ENCODE measurements at places on chromosomes 12 and 14. TPM values are rescaled to one million over a fixed set of nuclear protein-coding genes. Genes with fewer than 3 reads are reported as not detected.

WNT1 gene
- not detected for polyA plus RNA-seq

DNA sequence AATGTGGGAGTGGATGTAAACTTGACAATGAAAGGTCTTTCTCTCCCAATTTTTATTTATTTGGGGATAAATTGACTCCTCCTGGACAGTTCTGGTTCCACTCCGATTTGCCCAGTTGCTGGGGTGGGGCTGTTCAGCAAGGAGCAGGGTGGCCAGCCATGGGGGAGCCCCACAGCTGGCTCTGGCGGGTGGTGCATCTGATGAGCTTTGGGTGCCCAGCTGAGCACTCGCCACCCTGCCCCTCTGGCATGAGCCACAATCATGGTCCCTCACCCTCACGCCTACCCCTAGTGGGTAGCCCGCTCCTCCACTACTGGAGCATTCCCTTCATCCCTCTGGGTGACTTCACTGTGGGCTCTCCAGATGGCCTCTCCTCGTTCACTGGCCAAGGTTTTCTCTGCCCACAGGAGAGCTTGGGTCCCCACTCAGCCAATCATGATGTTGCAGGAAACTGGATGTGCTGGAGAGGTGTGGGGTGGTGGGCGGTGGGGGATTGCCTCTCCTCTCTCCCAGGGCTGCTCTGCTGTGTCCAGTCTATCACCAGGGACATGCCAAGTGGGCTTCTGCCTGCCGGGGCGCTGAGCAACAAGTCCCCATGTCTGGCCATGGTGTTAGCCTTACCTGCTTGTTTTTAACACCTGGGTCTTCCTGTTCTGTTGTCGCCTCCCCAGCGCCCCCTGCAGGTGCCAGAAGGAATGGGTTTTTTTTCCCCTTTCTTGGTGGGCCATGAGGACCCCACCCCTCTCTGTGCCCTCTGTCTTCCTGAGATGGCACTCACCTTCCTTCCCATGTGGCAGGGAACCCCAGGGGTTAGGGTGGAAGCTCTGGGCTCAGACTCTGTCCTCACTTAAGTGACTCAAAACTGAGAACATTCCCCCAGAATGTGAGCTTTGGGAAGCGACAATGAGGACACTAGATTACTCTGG, 3.4 kb downstream of the CYP46A1 start:
- DNase-seq: no peak

DNA sequence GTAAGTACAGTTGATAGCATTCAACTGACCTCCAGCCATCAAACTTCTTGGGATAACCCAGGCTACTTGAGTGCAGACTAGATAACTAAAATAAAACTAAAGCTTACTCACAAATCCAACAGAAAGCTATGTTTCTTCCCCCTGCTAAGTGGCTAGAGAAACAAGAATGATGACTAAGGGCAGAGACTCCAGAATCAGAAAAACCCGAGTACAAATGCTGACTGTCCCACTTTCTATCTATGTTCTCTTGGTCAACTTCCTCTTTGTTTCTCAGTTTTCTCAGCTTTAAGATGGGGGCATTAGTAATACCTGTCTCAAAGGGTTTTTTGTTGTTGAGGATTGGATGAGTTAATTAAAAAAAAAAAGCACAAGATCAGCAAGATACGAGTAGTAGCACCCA, 6.1 kb upstream of the NUAK1 start:
- DNase-seq: no peak

MARK3 gene
- polyA plus RNA-seq: 106 TPM

OASL gene
- 0.12 TPM for polyA plus RNA-seq

AKAP6 gene
- polyA plus RNA-seq: 1.9 TPM

GRCh38 chr14:29111554-29111953, 345.0 kb downstream of the FOXG1 start:
- no peak for DNase-seq

GRCh38 chr12:62221107-62221506, 39.1 kb upstream of the USP15 start:
- no peak for DNase-seq

DNA sequence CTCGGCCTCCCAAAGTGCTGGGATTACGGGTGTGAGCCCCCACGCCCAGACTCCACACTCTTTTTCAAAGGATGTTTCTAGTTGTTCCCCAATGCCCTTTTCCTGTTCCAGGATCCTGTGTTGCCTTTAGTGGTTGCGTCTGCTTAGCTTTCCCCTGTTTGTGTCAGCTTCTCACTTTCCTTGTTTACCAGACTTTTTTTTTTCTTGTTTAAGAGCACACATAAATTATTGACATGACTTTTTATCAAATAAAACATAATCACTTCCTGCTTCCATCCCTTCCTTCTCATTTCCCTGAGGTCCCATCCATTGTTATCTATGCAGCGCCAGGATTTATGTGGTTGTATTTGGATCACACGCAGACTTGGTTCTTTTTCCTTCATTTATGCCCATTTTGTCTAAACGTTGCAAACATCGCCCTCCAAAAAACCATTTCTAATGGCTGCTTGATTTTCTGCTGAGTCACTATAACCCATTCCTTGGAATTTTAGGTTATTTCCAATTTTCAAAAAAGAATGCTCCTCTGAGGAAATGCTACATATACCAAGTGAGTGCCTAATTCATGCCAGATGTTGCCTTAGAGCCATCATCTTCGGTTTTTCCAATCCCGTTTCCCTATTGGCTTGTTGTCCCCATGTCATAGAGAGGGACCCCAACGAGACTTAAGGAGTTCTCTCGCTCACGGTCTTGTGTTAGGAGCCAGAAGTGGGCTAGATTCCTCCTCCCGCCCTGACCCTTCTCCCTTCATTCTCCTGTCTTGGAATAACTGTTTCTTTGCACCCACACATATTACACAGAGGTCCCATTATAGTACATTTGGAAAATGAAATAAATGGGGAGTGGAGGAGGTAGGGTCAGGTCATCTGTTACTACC, 13.5 kb upstream of the CYP46A1 start:
- no peak for DNase-seq

DNA sequence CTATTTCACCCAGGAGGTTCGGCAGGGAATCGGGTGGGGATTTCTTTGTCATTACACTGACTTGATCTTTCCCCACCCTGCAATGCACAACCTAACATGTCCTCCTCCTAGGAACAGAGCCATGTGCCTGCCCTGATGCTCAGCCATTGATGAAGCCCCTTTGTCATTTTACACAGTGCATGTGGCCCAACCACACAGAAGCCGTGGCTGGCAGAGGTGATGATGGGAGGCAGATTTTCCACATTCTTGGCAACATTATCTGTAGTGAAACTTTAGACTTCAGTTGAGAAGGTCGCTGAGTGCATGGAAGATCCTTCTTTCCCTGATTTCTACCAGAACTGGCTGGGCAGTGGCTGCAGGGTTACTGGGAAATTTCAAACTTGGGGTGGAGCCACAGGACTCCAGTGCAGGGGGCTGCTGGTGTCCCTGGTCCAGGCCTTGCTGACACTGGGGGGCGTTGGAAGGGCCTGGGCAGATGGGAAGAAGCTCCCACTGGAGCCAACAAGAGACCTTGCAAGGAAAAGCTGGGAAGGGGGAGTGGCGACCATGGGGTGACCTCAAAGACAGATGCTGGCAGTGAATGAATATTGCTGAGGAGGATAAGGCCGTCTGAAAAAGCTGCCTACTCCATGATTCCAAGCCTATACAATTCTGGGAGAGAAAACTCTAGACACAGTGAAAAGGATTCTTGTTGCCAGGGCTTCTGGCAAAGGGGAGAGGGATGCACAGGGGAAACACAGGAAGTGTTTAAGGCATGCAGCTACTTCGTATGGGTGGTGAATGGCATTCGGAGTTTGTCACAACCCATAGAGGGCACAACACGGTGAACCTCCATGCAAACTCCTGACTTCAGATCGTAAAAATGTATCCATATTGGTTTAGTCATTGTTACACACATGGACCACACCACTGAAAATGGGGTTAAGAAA, 41.8 kb upstream of the P2RX7 start:
- DNase-seq: no peak

OR4K1 gene
- not detected for polyA plus RNA-seq

GRCh38 chr14:65034021-65034420, 47.3 kb downstream of the FNTB start:
- no peak for DNase-seq

- DNase-seq: no peak
Observed at GRCh38 chr12:8033153-8034044, 883 bp downstream of the FOXJ2 start.

DNA sequence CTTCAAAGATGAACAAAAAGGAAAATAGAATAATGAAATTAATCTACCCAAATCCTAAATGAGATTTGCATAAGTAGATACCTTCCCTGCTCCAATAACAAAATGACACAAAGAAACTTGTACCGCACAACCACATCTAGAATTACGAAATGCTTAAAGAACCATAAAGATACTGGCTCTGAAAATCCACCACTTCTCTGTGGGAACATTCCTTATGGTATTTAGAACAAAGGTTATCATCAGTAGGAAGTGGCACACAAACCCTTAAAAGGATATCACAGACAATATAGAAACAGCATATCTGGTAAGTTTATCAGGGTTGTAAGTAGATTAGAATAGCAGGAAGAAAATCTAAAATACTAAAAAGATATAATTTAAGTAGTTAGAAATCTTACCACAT, 11.6 kb downstream of the IAPP start:
- no peak for DNase-seq

ACSS3 gene
- polyA plus RNA-seq: 22.3 TPM

SLC6A12 gene
- polyA plus RNA-seq: 12.3 TPM

PSMD9 gene
- polyA plus RNA-seq: 51.5 TPM

PIWIL1 gene
- 0.37 TPM for polyA plus RNA-seq

GRCh38 chr12:125280482-125281377, 215.5 kb downstream of the AACS start:
- no peak for DNase-seq

Measured in left renal pelvis (tissue), 4 donors.